ENCODE measurements at places on chromosomes 16 and 17. TPM values are rescaled to one million over a fixed set of nuclear protein-coding genes. Genes with fewer than 3 reads are reported as not detected.

- peak; percentile 72 for DNase-seq
These were observed 1.4 kb upstream of the LHX1 start for GRCh38 chr17:36935671-36936454.

The SPATA32 gene
- not detected for total RNA-seq

DNA sequence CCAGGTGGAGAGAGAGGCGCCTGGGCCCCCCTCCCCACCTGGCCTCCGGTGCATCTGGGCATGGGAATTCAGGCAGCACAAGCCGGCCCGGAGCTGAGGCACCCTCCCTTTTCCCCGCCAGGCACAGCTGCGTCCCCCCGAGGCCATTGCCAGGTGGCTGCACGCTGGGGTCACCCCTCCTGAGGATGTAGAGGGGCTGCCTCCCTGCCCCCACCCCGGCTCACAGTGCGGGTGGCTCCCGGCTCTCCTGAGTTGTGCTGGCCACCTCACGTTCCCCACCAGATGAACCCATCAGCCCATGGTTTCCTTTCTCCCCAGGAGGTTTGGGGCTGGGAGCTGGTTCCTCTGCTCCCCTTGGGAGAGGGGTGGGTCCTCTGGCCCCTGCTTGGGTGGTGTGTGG lies 12.6 kb downstream of the CACNA1H start:
- DNase-seq: no peak

The METTL26 gene
- 161 TPM for total RNA-seq

The CLEC19A gene
- not detected for total RNA-seq

The SRCIN1 gene
- 12.4 TPM for total RNA-seq

DNA sequence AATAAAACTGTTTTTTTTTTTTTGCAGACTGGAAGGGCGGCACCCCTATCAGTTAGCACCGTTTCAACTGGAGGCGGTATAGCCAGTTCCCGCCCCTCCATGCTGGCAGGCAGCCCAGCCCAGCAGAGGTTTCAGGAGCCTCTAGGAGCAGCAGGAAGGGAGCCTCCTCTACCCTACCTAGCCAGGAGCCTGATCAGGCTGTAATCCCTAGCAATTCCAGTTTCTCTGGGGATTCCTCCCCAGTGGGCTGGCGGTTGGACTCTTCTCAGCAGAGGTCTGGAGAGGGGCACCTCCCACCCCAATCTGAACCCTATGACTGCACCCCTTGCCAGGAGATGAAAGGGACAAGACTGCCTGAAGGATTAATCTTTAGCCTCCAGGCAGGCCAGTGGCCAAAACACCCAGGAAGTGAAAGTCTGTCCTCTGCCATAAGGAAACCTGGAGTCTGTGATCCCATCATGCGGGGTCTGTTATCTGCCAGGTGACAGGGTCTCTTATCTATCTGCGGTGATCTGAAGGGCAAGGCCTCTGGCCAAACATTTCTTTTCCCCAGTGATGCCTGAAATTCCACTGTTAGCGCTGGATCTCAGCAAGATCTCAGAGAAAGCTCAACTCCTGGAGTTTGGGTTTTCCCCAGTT lies 4.9 kb upstream of the CDH1 start:
- no peak for DNase-seq

The CA7 gene
- total RNA-seq: not detected

The CRYBA1 gene
- total RNA-seq: not detected

DNA sequence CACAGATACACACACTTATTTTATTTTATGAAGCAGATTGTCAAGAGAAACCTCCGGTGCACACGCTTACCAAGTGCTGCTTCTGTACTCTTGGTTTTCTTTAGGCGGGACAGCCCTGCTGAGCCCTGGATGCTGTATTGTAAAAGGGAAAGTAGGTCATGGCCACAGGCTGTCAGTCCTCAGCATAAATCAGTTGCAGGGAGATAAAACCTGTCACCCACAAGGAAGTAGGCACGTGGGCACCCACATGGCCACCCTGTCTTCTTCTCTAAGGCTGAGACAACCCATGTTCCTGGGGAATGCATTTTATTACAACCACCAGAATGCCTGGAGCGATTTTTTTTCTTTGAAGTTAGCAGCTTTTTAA lies 59.3 kb downstream of the ASIC2 start:
- peak; percentile 94 for DNase-seq

- peak; percentile 90 for DNase-seq
These were observed 64.6 kb upstream of the CRHR1 start for GRCh38 chr17:45719335-45720071.

The PRSS53 gene
- total RNA-seq: 0.44 TPM

DNA sequence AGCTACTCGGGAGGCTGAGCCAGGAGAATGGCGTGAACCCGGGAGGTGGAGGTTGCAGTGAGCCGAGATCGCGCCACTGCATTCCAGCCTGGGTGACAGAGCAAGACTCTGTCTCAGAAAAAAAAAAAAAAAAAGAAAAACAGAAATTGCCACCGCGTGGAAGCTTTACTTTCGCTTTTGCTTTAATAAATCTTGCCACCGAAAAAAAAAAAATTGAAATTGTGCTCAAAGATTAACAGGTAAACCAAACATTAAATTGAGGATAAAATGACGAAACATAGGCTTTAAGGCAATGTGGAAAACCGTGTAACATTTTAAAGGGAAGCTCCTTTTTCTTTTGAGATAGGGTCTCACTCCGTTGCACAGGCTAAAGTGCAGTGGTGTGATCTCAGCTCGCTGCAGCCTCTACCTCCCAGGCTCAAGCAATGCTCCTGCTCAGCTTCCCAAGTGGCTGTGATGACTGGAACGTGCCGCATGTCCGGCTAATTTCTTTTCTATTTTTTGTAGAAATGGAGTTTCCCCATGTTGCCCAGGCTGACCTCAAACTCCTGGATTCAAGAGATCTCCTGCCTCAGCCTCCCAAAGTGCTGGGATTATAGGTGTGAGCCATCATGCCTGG lies 40.1 kb downstream of the ZNF276 start:
- no peak for DNase-seq

The SLC2A4 gene
- total RNA-seq: 2.3 TPM
